ENCODE measurements at places on chromosomes 7 and 10.

DNA sequence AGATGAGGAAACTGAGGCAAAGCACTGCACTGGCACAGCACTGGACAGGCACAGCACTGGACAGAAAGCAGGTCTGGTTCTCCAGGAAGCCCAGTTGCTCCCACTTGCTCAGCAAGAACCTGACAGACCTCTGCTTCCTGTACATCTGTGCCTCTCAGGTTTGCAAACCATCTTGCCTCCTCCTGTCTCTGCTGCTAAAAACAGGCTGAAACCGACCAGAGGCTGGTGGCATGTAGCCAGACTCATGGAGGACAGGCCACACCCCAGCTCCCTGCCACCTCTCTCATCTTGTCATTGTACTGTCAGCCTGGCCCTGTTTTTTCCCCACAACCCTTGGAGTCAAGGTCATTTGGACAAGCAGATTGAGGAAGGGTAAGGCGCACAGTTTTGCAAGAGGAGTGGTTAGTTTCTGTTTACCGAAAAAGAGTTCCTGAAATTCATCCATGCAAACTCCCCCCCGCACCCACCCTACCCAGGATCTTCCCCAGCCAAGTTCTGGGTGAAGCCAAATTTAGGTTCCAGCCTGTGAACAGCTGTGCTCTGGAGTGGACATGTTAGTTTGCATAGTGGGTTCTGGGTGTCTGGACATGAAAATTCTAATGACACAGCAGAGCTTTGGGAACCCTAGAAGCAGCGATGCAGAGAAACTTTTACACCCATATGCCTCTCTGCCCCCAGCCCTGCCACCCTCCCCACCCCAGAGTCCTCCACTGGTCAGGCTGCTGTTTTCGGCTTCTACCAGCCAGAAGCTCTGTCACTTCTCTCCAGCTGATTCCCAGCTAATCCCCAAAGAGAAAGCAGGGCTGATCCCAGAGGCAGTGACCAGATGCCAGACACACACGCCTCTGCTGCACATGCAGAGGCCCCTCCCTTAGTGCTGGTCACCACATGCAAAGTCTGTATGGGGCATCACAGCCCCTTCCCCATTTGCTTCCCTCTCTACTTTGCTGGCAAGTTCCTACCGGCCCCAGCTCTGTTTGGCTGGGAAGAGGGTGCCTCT is 8.5 kb upstream of the C10orf105 start:
- peak; percentile 87 for DNase-seq

DNA sequence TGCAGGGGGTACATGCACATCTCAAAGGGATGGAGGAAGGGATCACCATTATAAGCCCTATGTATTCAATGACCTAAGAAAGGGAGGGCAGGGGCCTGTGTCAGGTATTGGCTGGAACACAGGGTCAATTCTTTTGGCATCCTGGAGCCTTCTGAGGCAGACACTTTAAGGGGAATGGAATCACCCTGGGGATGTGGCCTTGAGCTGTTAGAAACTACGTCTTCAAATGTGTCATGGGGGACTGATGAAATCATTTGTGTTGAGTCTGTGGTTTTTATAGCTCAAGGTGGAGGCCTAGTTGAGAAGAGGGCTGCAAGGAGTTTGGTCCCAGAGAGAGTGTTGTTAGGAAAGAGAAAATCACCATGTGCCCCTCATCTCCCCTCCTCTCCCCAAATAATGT is 206.1 kb upstream of the CELF2 start:
- no peak for DNase-seq

- DNase-seq, result no peak
These were observed 345.0 kb downstream of the SORCS1 start for GRCh38 chr10:106819490-106819889.

DNA sequence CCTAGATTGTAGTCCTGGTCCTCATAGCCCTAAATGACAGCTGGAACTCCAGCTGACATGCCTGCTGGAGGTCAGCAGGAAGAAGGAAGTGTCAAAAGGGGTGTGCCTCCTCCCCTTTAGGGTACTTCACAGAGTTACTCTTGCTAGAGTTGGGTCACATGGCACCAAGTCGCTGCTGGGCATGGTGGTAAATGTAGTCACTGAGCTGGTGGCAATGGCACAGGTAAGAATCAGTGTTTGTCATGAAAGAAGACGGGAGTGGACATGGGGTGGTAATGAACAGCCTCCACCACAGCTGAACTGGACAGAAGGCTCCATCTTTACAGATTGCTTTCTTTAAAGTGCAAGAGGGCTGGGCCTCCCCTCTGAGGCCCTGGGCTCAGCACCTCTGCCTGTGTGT is 122.3 kb downstream of the ACTR3B start:
- DNase-seq, result no peak

GRCh38 chr7:99139036-99139435 is 4.9 kb downstream of the SMURF1 start:
- no peak for DNase-seq

DNA sequence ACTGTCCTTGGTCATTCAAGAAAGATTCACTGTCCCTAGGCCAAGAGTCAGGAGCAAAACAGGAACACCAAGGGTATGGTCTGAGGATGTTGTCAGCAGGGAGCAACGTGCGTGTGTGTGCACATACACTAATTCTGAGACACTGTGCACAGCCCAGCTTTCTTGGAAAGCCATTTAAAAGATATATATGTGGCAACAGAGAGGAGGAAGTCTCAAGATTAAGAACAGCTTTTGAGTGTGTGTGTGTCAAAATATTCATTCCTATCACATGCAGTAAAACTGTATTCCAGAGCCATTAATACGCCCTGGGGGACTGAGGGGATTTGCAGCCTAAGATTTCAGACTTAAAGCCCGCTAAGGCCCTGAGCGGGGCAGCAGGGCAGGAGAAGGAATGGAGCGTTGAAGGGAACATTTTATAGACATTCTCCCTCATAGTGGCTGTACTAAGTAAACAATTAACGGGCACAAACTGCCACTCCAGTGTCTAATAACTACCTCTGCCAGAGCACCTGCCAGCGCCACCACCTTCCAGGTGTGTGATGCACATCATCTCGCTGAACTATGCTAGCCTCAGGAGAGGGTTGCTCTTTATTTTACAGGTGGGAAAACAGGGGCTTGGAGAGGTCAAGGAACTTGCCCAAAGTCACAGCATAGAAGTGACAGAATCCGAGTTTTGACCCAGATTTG is 2.0 kb downstream of the NOD1 start:
- DNase-seq, result no peak

DNA sequence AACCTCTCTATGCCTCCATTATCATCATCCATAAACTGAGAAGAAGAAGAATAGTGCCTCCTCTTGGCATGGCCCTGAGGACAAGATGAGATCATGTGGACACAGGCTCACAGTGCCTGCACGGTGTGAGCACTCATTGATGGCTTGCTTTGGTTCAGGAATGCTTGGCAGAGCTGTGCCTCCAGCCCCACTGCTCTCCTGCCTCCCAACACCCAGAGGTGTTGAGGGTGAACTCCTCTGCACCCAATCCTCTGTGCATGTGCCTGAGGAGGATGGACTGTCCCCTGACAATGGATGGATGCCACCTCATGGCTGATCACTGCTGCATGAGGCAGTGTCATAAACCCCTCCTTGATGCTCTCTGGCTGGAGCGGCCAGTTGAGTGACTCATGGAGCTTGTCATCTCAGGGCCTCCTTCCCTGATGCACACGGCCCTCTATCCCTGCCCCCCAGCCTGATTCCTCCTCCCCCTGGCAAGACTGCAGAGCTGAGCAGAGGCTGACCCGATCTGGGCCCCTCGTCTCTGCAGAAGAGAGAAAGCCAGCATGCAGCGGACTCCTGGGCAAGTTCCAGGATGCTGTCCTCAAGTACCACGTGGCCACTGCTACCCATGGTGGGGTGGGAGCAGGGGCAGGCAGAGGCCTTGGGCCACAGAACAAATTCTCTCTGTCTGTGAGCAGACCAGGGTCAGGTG is 136.3 kb downstream of the KCNMA1 start:
- no peak for DNase-seq

DNA sequence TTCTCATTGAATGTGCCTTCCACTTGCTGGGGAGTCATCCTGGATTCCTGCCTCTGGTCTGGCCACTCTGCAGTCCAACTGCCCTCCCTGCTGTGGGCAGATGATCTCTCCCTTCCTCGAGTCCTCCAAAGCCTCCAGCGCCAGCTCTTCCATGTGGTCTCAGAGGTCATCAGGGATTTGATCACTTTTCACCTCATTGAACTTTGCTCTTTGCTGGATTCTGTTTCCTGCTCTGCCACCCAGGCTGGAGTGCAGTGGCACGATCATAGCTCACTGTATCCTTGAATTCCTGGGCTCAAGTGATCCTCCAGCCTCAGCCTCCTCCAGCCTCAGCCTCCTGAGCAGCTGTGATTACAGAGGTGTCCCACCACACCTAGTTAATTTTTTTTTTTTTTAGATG is 22.1 kb upstream of the TBXAS1 start:
- DNase-seq, result no peak

DNA sequence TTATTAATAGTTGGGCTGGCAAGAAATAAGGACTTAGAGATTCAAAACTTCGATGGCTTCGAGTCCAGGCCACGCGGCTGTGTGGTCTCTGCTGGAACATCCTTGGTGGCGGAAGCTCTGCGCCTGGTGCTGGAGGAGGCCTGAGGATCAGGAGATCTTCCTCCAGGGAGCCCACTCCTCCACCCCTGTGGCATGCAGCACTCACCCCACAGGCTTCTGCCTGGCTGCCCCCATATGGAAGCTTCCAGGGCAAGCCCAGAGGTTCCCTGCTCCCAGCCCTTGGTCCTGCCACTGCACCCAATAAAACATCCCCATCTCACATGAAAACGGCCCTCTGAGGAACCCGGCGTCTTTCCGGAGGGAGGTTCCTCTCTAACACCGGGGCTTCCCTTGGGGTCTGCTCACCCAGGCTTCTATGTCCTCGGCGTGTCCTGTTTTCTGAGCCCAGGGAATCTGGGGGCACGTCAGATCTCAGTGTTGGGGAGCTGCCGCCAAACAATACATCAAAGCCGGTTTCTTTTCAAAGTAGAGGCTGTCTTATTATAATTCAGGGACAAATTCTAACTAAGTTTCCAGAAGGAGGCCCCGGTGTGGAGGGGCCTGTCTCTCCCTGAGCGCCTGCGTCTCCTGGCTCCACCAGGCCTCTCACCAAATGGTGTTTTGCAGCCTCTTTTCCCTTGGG is 32.4 kb downstream of the CALML3 start:
- DNase-seq, result peak; percentile 2

- peak; percentile 27 for DNase-seq
These were observed 75.2 kb downstream of the DNAJB6 start for GRCh38 chr7:157412021-157412443.

GRCh38 chr7:18154726-18155125 is 127.1 kb upstream of the PRPS1L1 start:
- DNase-seq, result no peak

DNA sequence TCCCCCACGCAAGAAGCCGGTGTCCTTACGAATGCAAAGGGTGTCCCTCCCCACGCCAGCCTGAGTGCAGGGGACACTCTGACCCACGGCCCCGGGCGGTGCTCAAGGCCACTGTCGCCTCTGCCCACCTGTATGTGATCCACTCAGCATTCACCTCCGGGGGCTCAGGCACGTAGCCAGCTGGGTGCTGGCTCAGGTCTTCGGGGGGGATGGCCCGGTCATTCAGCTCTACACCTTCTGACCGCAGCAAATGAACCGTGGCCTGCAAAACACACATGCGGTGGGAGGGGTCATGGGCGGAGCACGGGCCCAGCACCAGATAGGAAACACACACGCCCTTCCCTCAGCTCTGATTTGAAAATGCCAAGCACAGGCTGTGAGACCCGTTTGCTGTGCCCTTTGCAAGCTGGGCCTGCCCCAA is 25.9 kb downstream of the CFAP46 start:
- DNase-seq, result no peak

- no peak for DNase-seq
These were observed 564.1 kb downstream of the ATRNL1 start for GRCh38 chr10:115657161-115657860.

GRCh38 chr10:100693821-100694220 is 51.6 kb upstream of the PAX2 start:
- DNase-seq, result no peak

DNA sequence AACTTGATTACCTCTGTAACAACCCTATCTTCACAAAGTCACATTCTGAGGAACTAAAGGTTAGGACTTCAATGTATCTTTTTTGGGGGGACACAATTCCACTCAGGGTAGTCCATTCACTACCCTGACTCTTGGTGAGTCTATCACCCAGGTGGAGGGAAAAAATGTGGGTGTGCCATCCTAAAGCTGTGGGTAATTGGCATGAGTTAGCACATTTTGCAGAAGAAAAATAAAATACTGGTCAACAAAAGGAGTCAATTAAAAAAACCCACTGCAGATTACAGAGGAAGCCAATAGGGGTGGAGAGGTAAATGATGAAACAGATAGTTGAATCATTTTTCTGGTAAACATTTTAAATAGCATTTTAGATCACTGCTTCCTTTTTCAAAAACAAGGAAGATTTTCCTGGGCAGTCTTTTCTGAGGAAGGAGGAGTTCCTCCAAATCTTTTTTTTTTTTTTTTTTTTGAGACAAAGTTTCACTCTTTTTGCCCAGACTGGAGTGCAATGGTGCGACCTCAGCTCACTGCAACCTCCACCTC is 5.1 kb upstream of the BLVRA start:
- no peak for DNase-seq

- no peak for DNase-seq
These were observed 95.3 kb downstream of the INSYN2A start for GRCh38 chr10:127100983-127101615.

- DNase-seq, result peak; percentile 85
These were observed 2.2 kb downstream of the CYP17A1 start for GRCh38 chr10:102835007-102835482.

- DNase-seq, result no peak
These were observed 2.7 kb downstream of the CDCA7L start for GRCh38 chr7:21942955-21943354.

- DNase-seq, result no peak
These were observed 269.1 kb downstream of the PTPRN2 start for GRCh38 chr7:158318511-158318913.

- no peak for DNase-seq
These were observed 62.2 kb downstream of the ARID5B start for GRCh38 chr10:61963669-61964058.

GRCh38 chr10:88067737-88068136 is 204.3 kb downstream of the PTEN start:
- no peak for DNase-seq

DNA sequence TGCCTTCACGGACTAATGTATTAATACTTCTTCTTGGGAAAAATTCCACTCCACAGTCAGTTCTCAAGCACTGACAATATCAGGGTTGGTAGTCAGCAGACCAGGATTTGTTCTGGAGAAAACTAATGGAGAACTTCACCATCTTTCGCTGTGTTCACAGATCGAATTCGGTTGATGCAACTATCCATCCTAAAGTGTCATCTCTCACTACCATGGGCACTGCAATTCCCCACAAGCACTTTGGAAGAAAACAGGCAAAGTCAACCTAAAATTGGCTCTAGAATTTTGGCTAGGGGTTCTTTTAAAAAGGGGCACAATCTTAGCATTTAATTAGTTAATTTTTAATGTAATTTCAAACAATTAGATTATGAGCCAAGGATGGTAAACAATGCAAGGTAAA is 164.4 kb downstream of the HGF start:
- DNase-seq, result no peak

Measured in activated naive CD4-positive, alpha-beta T cell treated with anti-CD3 and anti-CD28 coated beads for 36 hours (primary cell).